CD8-positive, alpha-beta memory T cell (primary cell): ENCODE measurements at places on chromosomes 11 and 22. TPM values are rescaled to one million over a fixed set of nuclear protein-coding genes. Genes with fewer than 3 reads are reported as not detected.

ALKBH3 gene
- polyA plus RNA-seq: 38.3 TPM

DNA sequence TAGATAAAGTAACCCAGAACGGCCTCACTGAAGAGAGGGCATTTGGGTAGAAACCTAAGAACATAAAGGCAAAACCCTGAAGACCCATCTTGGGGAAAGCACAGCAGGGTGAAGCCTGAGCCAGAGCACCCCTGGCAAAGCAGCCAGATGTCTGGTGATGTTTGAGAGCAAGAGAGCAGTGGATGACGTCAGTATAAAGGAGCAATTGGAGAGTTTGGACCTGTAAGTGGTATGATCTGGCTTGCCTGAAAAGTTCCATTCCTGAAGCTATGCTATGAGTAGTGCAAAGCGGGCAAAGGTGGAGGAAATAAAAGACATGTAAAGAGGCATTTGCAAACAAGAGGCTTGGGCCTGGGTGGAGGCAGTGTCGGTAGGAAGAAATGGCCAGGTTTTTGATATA, 167.8 kb downstream of the MSANTD4 start:
- no peak overlapping the region for H3K4me3 ChIP-seq
- H3K27me3 ChIP-seq: no peaks in the 10 kb centered on the region
- H3K36me3 ChIP-seq: no peaks in the 10 kb centered on the region
- no peak overlapping the region for H3K27ac ChIP-seq

- H3K4me1 ChIP-seq: no peaks in the 10 kb centered on the region
- H3K4me3 ChIP-seq: no peak overlapping the region
- no peaks in the 10 kb centered on the region for H3K27me3 ChIP-seq
- H3K27ac ChIP-seq: no peak overlapping the region
Observed at GRCh38 chr11:126546191-126546590, 190.7 kb downstream of the ST3GAL4 start.

- H3K27me3 ChIP-seq: peaks cover 19% of the 10 kb centered on the region
- no peak overlapping the region for H3K4me3 ChIP-seq
- H3K4me1 ChIP-seq: peaks cover 25% of the 10 kb centered on the region
- H3K27ac ChIP-seq: no peak overlapping the region
- no peak for DNase-seq
- no peaks in the 10 kb centered on the region for H3K36me3 ChIP-seq
Observed at GRCh38 chr11:57462597-57462996, 2.3 kb downstream of the RTN4RL2 start.

GRCh38 chr22:38132136-38132535, 21.7 kb upstream of the BAIAP2L2 start:
- peaks cover 6% of the 10 kb centered on the region for H3K36me3 ChIP-seq
- H3K27ac ChIP-seq: no peak overlapping the region
- no peak for DNase-seq
- H3K4me1 ChIP-seq: no peaks in the 10 kb centered on the region
- H3K27me3 ChIP-seq: no peaks in the 10 kb centered on the region
- no peak overlapping the region for H3K4me3 ChIP-seq

IGLL1 gene
- polyA plus RNA-seq: not detected

DNA sequence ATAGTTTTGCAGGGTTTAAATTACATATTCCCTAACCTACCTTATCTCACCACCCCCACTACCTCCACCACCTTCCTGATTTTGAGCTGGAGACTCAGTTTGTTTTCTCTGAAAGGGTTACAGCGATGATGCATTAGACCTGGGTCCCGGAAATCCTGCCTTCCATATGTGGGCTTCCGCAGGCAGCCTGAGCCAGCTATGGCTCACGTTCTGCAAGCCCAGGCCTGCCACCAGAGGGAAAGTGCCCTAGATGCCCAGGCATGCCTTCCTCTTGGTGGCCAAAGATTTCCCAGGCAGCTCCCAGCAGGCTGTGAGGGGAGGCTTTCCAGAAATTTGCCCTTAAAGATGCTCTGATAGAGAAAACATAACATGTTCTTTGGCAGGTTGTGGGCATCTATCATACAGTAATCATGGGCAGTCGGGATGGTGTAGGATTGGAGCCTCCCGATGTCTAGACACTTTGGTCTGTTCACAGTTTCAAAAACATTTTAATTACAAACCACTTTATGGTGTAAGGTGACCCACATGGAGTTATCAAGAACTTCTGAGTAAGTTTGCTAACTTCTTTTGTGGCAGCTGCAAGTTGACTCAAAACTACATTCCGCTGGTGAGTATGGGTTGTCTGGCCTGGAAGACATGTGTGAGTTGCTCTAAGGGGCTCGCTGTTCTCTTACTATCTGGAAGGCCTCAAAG, 79.3 kb downstream of the MICAL2 start:
- peaks cover 12% of the 10 kb centered on the region for H3K4me1 ChIP-seq
- H3K36me3 ChIP-seq: no peaks in the 10 kb centered on the region
- peak; percentile 17 for DNase-seq
- no peak overlapping the region for H3K4me3 ChIP-seq
- no peaks in the 10 kb centered on the region for H3K27me3 ChIP-seq

KRTAP5-1 gene
- not detected for polyA plus RNA-seq

GAS2 gene
- 3.5 TPM for polyA plus RNA-seq

DNA sequence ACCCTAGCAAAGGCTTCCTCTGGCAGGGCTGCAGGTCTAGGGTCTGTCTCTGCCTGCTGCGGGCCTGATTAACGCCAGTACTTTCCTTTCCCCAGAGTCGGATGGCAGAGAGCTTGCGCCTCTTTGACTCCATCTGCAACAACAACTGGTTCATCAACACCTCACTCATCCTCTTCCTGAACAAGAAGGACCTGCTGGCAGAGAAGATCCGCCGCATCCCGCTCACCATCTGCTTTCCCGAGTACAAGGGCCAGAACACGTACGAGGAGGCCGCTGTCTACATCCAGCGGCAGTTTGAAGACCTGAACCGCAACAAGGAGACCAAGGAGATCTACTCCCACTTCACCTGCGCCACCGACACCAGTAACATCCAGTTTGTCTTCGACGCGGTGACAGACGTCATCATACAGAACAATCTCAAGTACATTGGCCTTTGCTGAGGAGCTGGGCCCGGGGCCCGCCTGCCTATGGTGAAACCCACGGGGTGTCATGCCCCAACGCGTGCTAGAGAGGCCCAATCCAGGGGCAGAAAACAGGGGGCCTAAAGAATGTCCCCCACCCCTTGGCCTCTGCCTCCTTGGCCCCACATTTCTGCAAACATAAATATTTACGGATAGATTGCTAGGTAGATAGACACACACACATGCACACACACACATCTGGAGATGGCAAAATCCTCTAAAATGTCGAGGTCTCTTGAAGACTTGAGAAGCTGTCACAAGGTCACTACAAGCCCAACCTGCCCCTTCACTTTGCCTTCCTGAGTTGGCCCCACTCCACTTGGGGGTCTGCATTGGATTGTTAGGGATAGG, 18.6 kb downstream of the RSPH14 start:
- H3K27ac ChIP-seq: no peak overlapping the region
- peaks cover 16% of the 10 kb centered on the region for H3K4me1 ChIP-seq
- no peaks in the 10 kb centered on the region for H3K36me3 ChIP-seq
- no peak for DNase-seq

ATG2A gene
- polyA plus RNA-seq: 7.6 TPM

- no peaks in the 10 kb centered on the region for H3K36me3 ChIP-seq
- H3K27ac ChIP-seq: no peak overlapping the region
- no peaks in the 10 kb centered on the region for H3K27me3 ChIP-seq
- H3K4me3 ChIP-seq: no peak overlapping the region
Observed at GRCh38 chr11:78741741-78742140, 167.1 kb upstream of the NARS2 start.

DNA sequence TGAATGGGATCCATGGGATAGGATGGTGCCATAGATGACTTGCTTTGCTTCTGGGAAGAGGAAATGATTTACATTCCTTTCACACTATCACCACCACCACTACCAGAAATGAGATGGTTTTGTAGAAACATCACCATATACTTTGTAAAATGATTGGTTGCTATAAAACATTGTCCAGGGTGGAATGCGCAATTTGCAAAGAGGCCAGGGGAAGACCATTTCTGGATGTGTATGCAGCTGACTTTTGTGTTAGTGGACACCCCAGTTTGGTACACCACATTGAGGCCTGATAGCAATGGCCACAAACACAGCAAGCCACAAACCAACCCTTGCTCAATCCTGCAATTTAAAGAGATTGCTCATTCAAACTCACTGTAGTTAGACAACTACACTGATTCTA, 56.7 kb upstream of the RCN1 start:
- H3K27me3 ChIP-seq: no peaks in the 10 kb centered on the region
- H3K36me3 ChIP-seq: no peaks in the 10 kb centered on the region
- H3K4me3 ChIP-seq: no peak overlapping the region
- no peaks in the 10 kb centered on the region for H3K4me1 ChIP-seq
- no peak for DNase-seq

DNA sequence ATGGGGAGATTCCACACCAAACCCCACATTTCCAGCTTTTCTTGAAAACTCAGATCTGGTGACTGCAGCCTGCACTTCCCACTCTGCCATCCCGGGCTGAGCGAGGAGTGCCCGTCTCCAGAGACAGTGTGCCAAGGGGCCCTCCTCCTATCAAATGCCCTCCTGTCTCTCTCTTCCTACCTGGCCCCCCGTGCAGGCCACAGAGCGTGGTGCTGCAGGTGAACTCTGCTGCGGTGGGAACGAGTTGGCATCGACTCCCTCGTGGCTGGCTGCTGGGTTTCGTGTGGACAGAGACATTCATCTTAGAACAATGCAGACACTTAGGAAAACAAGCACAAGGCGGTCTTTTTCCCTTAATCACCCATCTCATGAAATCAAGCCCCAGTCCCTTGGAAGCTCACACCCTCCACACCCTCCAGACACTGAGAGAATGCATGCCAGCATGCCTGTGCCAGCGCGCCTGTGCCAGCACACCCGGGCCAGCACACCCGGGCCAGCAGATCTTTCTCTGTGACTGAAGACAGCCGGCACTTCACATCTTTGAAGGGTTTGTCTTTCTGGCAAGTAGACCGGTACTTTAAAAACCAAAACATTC, 65.0 kb downstream of the PARVB start:
- no peak for DNase-seq
- no peaks in the 10 kb centered on the region for H3K36me3 ChIP-seq
- H3K4me1 ChIP-seq: no peaks in the 10 kb centered on the region
- no peaks in the 10 kb centered on the region for H3K27me3 ChIP-seq

GGTLC3 gene
- not detected for polyA plus RNA-seq

- no peak for DNase-seq
- no peak overlapping the region for H3K27ac ChIP-seq
- H3K4me1 ChIP-seq: no peaks in the 10 kb centered on the region
- H3K27me3 ChIP-seq: no peaks in the 10 kb centered on the region
- no peak overlapping the region for H3K4me3 ChIP-seq
Observed at GRCh38 chr11:78651923-78652842, 77.5 kb upstream of the NARS2 start.

DNA sequence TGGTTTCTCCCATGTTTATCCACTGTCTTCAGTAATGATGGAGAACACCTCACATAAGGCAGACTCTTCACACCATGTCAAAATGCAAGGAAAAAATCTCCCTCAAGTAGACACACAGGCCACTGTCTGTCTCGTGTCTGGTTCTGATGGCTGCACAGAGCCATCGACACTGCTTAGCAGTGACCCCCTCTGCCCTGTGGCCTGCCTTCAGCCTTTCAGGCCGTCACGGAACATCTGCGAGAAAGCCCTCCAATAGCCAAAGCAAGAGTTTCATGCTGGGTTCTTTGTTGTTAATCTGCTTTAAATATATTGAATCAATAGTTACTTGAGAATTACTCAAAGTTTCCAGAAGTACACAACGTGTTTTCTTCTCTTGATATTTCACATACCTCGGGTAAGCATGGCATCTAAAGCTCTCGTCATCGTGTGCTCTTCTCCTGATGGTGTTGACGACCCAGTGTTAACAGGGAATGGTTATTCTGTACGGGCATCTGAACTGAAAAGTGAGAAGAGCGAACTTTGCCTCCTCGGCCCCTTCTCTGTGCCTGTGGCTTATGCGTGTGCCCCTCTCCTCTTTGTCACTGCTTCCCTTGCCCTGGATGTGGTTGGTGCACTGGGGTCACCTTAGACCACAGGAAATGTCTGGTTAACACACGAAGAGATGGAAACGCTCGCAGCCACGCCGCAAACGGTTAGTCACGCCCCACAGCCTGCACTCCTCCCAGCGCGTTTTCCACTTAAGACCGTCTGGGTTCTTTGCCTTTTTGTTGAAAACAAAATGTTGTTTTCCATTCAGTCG, 33.4 kb upstream of the CTTN start:
- peak; percentile 35 for DNase-seq
- H3K27ac ChIP-seq: no peak overlapping the region
- H3K27me3 ChIP-seq: no peaks in the 10 kb centered on the region
- peaks cover 11% of the 10 kb centered on the region for H3K36me3 ChIP-seq
- H3K4me3 ChIP-seq: peak overlapping the region; percentile 40

CCDC83 gene
- not detected for polyA plus RNA-seq

TP53AIP1 gene
- polyA plus RNA-seq: not detected

- H3K27ac ChIP-seq: no peak overlapping the region
- H3K4me3 ChIP-seq: no peak overlapping the region
- no peaks in the 10 kb centered on the region for H3K36me3 ChIP-seq
- no peaks in the 10 kb centered on the region for H3K4me1 ChIP-seq
- no peaks in the 10 kb centered on the region for H3K27me3 ChIP-seq
- DNase-seq: no peak
Observed at GRCh38 chr11:29707924-29708323, 308.9 kb downstream of the KCNA4 start.

DNA sequence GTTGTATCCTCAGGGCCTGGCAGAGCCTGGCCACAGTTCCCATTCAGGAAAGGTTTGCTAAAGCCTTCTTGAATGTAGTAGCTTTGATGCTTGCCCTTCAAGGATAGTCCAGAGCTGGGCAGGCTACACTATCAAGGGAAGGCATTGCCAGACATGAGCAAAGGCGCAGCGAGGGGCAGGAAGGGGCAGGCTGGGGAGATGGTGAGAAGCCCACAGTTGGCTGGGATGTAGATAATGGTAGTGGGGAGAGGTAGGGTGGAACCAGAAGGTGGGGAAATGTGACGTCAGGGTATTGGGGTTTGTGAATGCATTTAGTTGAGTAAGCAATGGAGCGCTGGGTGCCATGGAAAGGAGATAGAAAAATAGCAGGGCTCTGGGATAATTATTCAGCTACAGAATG, 28.6 kb downstream of the LRRC32 start:
- no peak overlapping the region for H3K4me3 ChIP-seq
- H3K36me3 ChIP-seq: no peaks in the 10 kb centered on the region
- no peaks in the 10 kb centered on the region for H3K4me1 ChIP-seq

GRCh38 chr11:575313-575995, 816 bp upstream of the PHRF1 start:
- no peak for DNase-seq
- H3K4me3 ChIP-seq: peak overlapping the region; percentile 55
- H3K4me1 ChIP-seq: peaks cover 40% of the 10 kb centered on the region
- peak overlapping the region; percentile 43 for H3K27ac ChIP-seq
- no peaks in the 10 kb centered on the region for H3K36me3 ChIP-seq
